AG08395 (cell line): ENCODE measurements at places on chromosomes 11 and 22.

DNA sequence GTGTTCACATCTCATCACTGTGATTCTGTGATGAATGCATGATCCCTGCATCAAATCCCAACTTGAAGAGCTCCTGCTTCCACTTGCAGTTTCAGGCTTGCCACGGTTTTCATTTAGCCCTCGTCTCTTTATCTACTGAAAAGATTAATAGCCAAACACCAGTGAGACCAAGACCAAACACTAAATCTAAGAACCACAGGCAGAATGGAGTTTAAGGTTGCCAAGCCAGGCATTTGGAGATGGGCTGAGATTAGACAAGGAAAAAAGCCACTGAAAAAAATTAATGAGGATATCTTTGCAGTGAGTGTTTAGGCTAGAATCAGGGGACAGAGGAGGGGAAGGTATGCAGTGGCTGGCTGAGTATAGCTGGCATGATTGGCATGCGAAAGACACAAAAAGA, 227.2 kb upstream of the BLID start:
- peak; percentile 54 for DNase-seq

GRCh38 chr11:69472541-69473275, 8.8 kb upstream of the LINC01488 start:
- no peak for DNase-seq

DNA sequence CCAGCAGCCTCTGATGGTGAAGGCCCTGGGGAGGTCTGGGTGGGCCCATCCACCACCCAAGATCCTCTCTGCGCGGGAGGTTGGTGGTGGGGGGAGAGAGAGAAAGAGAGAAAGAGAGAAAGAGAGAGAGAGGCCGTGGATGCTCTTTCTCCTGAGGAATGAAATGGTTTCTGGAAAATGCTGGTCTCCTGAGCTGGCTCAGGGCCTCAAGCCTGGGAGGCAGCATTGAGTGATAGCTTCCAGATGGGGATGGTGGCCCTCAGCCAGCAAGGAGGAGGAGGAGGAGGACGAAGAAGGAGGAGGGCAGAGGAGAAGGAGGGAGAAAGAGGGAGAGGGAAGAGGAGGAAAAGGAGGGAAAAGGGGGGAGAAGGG, 4.6 kb downstream of the TSPAN32 start:
- peak; percentile 85 for DNase-seq

- no peak for DNase-seq
Observed at GRCh38 chr11:17702876-17703275, 16.5 kb upstream of the MYOD1 start.

DNA sequence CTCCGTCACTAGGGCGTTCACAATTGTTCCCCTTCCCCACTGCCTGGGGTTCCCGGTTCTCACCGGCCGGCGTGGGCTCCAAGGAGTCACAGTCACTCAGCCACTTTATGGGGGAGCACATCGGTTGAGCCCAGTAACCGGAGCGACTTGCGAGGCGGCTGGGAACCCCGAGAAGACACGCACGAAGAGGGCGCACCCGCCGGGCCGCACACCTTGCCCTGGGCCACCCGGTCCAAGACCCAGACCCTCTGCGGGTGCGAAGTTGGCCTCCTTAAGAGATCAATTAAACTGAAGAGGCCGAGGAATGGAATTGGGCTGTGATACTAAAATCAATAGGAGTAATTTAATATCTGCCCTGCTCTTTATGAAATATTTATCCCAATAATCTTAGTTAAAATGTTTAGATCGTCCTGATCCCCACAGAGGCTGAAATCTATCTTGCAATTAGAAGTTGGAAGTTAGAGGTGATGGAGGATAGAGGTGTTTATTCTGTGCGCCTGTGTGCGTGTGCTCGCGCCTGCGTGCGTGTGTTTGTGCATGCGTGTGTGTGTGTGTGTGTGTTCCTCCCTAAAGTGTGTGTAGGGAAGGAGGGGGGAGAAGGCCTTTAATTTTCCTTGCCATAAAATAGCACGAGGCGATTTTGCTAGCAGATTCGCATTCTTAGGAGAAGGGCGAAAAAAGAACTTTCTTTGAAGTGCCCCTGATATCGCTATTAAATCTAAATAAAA, 954 bp upstream of the MN1 start:
- no peak for DNase-seq

DNA sequence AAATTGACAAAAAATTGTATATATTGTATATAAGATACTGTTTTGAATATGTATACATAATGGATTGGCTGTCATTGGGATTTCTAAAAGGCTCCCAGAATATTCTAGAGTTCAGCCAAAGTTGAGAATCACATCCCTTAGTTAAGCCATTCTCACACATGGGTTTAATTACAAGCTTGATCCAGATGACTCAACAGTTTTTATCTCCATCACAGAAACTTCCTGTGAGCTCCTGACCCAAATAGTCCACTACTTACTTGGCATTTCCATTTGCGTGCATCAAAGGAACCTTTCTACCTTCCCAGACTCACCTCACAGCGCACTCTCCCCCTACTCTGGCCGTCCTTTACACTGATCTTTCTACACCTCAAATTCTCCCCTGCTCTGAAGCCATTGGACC, 184.8 kb upstream of the ARHGAP20 start:
- peak; percentile 77 for DNase-seq

DNA sequence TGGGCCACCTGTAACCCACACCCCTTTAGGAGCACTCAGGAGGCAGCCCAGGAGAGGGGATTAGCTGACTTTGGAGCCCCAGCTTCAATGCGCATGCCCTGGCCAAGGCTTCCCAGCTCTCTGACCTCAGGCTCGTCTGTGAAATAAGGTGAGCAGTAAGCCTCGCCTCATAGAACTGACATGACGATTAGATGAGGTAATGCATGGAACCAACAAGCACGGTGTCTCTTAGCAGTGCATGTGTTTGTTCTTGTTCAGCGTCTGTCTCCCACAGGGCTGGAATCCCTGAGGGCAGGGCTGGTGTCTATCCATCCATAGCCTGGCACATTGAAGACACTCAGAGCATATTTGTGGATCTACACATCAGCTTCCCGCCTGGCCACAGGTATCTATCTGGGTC, 415.4 kb downstream of the MN1 start:
- no peak for DNase-seq

- no peak for DNase-seq
Observed at GRCh38 chr11:123450623-123451022, 20.6 kb downstream of the GRAMD1B start.

GRCh38 chr11:57214098-57214417, 23.0 kb downstream of the APLNR start:
- peak; percentile 10 for DNase-seq
